CD8-positive, alpha-beta memory T cell (primary cell): ENCODE measurements at places on chromosomes 5 and 9.
A peak's percentile ranks its signal among the peaks of the same experiment; 100 is the strongest.

- DNase-seq = no peak
Measured at GRCh38 chr9:110835404-110835803, 166.8 kb downstream of the MUSK start.

DNA sequence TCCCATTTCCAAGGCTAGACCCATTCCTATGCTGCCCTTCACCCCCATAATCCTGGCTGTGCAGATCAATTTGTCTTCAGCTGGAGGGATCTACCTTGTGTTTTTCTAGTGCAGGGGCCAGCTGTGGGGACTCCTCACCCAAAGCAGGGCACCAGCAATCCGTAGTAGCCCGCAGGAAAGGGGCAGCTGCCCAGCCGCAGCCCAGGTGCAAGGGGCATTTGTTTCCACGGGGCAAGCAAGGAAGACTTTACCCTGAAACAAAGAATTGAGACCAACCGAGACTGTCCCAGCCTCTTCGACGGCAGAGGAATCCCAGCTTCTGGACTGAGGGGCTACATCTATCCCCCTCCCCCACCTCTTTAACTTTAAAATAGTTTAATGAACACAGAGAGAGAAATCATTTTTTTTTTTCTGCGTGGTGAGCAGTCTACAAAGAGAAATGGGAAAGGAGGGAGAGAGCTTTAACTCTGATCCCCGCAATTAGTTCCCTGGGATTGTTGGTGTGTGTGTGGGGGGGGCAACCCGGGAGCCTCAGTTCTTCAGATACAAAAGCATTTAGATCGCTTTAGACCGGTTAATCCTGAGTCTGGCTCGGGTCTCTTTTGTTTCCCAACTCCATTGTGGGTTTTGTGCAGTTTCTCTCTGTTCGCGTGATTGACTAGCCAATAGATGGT lies 10.6 kb upstream of the LHX2 start:
- no peak for DNase-seq

DNA sequence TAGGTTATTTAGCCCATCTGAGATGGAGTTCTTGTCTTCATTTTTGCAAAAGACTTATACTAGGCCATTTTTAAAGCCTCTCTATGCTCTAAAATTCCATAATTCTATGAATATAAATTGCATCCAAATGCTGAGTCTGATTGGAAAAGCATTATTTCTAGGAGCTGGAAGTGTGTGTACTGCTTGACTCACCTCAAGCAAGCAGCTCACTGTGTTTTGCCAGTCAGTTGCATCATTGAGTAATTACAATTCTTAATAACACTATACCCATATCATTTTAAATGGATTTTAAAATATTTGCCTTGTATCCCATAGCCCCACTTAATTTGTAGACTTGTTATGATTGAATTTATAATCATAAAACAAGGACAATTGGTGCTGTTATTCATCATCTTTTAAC lies 161.0 kb downstream of the PAM start:
- no peak for DNase-seq

DNA sequence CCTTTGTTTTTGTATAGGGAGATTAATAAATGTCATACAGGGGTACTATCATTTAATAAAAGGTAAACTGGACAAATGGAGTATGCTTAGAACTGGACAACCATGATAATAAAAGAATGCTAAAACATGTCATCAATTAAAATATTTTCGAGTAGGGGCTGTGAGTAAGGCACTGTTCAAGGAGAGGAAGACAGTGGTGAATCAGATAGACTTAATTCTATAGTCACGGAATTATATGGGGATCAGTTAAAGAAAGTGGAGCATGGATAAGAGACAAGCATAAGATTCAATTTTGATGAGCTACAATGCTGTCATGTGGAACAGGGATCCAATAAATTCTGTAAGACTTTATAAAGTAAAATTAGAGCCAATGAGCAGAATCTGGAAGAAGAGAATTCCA lies 104.5 kb downstream of the HMHB1 start:
- no peak for DNase-seq

- no peak for DNase-seq
Measured at GRCh38 chr5:135391869-135392255, 7.2 kb downstream of the MACROH2A1 start.

DNA sequence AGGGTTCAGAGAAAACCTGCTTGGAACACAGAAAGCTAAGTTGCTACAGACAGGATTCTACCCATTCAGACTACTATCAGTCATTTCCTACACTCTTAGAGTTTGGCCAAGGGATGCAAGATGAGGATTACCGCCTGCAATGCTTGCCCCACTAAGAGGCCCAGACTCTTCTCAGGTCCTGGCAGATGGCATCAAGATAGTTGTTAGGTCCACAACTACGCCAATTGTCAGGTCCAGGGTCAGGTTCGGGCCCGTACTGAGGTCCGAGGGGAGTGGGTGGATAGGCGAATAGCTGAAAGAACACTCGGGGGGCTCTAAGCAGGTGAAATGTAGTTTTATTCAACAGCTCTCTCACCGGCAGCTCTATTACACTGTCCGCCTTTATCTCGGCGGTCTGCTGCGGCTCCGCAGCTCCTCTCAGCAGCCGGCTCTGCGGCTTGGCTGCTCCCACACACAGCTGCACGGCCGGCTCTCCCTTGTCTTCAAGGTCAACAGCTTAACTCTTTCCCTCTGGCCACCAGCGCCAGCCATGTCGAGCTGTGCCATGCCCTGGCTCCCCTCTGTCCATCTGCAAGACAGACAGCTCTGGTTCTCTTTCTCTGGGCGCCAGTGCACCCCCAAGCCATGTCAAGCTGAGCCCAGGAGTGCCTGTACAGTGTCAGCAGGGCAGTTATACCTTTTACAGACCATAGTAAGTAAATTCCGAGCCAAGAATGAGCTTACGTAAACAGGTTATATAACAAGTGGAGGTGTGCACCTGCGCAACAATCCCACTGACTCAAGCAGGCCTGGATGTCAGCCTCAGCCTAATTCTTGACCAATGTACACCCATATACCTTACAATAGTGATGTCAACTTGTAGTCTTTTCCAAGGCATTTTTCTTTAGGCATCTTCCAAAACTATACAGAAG lies 24.0 kb downstream of the ENC1 start:
- no peak for DNase-seq

DNA sequence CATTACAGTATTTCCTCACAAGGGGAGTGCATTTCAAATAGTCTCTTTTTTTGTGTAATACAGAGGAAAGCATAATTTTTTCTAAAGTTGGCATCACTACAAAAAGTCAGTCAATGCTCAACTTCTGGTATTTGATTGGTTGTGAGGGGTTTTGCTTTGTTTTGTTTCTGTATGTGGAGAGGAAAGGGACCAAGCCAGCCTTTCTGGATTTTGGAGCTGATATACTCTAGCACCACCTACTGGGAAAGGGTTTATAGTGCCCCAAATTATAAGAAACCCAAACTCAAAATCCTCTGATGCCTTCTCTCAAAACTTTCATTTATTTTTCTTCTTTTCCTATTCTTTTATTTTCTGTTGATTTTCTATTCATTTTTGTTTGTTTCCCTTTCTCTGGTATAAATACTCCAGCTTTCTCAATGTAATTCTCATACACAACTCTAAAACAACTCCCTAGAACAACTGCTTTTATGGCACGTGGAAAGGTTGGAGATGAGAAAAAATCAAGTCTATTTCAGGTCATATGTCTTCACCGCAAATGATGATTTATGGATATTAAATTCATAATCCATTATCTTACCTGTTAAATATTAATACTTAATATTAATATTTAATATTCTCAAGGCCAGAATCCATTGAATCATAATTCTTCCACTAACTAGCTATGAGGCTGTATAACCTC lies 69.5 kb upstream of the ANXA1 start:
- DNase-seq = no peak

DNA sequence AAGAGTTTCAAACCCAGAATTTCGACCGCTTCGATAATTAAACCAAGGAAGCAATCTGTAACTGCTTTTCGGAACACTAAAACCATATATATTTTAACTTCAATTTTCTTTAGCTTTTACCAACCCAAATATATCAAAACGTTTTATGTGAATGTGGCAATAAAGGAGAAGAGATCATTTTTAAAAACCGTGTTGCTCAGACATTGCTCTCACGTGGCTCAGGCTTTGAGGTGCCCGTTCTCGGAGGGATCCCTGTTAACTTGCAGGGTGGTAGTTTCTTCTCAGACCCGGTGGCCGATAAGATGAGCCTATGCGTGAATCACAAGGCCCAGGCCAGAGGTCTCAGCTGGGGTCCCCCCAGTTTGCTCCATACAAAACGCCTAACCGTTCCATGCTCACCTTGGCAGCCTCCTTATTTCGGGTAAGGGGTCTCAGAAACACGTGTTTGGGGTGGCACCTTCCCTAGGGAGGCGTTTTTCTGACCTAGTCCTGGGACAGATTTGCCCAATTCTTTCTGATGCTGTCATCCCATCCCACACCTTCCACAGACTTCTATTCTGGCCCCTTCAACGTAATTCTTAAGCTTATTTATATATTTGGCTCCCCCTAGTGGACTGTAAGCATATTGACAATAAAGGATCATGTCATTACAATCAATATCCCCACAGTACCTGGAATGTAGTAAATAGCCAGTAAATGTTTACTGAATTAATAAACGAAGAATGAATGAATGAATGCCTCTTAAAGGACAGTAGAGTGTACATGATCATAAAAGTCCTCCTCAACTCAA lies 48.1 kb downstream of the THBS4 start:
- peak; percentile 57 for DNase-seq

GRCh38 chr9:112187404-112187803 lies 12.3 kb upstream of the SUSD1 start:
- DNase-seq = no peak

- no peak for DNase-seq
Measured at GRCh38 chr5:157558681-157559080, 16.9 kb downstream of the ADAM19 start.

DNA sequence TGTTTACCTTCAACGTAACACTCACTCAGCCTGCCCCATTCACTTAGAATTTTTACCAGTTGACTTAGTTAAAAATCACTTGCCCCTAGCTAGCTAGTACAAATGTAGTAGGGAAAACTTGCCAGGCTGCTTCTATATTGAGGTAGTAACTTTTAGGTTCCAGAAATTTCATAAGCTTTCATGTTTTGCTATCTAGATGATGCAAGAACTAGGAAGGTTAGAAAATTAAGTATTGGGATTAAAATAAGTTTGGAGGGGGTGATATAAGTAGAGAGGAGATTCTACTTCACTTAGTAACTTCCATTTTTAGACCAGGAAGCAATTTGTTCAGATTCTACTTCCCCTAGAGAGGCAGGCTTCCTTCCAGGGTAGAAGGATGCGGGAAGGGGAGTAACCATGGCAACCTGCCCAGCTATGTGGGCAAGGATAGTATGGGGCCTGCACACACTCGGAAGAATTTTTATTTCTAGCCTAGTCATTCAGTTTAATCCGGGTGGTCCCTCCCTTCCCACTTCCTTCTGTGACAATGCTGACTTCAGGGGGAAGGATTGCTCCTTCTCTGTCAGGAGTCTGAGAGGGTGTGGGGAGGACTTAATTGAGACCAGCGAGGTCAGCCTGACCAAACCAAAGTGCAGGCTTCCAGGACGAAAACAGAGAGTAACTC lies 4.2 kb downstream of the DAB2 start:
- DNase-seq = no peak

DNA sequence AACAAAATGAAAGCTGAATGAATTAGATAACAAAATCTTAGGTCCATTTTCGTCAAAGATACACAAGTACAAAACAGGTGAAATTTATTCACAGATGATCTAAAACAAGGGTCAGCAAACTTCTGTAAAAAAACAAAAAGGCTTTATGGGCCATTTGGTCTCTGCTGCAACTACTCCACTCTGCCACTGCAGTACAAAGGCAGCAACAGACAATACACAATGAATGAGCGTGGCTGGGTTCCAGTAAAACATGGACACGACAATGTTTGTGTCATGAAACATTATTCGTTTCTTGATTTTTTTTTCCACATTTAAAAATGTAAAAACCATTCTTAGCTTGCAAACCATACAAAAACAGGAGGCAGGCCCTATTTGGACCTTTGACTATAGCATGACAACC lies 71.9 kb downstream of the ECPAS start:
- no peak for DNase-seq

DNA sequence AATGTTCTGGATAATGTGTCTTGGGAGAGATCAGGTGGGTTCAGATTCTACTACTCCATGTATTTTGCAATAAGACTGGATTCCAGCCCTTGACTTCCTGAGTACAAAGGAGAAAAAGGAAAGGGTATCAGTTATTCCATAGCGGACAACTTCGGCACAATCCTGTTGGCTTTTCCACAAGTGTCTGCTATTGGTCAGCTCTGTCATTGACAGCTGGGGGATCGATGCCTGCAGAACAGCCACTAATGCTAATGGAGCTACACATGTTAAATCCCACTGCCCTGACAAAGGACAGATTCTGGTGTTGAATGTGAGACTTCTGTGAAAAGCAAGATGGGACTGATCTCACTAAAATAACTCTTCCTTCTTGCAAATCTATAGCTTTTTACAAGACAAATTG lies 41.2 kb downstream of the IZUMO3 start:
- DNase-seq = no peak

DNA sequence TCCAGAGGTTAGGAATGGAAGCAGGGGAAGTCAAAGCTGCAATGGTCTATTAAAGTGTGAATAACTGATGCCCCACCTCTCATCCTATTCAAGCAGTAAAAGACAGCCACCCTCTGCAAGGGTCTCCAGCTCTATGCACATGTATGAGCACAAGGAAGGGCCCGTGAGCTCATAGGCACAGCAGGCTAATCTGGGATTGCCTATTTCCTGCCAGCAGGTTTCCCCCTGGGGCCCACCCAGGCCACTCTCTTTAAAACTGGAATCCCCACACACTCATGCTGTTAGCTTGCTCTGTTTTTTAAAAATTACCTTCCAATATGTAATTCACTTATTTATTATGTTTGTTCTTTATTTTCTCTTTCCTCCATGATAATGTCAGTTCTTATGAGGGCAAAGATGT lies 48.7 kb upstream of the ZNF366 start:
- no peak for DNase-seq

DNA sequence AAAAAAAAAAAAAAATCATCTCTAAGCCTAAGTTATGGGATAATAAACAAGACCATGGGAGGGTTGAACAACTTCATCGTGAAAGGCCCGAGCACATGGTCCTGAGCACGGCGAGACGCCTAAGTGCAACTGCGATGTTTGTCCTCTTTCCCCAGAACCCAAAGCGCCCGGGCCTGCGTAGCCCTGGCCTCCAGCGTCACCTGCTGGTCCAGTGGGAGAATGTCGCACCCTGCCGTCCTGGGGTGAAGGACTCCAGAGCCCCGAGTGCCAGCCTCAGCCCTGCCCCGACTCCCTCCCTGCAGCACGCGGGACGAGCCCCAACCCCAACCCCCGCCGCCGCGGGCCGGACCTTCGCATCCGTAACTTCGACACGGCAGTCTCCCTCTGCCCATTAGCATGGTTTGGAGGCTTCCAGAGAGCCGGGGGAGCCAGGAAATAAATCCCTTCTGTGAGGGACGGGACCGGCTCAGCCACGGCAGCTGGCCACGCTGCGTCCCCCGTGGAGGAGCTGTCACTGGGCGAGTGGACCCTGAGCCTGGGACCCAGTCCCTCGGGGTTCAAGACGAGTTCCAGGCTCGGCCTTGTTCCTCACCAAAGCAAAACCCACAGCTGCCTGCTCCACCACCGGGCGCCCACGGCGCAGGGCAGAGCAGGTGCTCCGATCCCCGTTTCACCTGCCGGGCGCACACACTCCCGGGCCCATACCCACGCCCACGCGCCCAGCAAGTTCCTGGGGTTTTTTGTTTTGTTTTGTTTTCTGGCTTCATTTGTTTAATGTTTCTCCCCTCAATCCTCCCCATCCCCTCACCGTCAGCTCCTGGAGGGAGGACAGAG lies 132.5 kb upstream of the HAND1 start:
- peak; percentile 5 for DNase-seq

GRCh38 chr5:95915999-95916686 lies 45.5 kb downstream of the ELL2 start:
- DNase-seq = no peak
